ENCODE measurements at places on chromosomes 7 and 10.

DNA sequence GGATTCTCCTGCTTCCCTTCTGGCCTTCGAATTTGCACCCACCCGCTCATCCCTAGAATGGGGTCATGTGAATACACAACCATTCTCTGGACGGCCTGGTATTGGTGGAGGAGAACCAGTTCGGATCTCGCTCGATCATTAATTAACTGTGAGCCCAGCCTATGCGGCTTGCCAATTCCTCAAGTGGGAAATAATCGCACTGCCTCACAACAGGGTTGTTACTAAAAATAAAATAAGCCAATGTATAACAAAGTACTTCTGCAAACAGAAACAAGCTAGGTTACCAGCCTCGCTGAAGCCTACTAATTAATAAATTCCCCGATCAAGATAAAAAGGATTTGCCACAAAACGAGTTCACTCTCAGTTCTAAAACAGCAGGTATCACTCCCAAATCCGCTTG is 16.2 kb downstream of the CTBP2 start:
- DNase-seq = no peak

GRCh38 chr7:50221028-50221427 is 83.5 kb upstream of the IKZF1 start:
- DNase-seq = no peak

DNA sequence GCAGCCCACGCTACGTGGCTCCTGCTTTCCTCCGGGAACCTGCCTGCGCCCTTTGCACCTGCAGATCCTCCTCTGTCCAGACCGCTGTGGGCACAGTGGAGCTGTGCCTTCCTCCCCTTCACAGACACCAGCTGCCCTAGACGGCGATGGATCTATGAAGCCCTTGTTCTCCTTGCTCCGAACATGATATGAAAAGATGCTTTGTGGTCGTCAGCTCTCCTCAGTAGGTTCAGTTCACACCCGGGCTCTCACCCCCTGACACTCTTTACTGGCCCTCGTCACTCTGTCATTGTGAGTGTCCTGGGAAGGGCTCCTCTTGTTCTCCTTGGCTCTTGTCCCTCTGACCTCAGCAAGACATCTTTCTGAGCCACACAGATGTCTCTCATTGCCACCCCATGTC is 4.2 kb downstream of the ZNF488 start:
- DNase-seq = no peak

DNA sequence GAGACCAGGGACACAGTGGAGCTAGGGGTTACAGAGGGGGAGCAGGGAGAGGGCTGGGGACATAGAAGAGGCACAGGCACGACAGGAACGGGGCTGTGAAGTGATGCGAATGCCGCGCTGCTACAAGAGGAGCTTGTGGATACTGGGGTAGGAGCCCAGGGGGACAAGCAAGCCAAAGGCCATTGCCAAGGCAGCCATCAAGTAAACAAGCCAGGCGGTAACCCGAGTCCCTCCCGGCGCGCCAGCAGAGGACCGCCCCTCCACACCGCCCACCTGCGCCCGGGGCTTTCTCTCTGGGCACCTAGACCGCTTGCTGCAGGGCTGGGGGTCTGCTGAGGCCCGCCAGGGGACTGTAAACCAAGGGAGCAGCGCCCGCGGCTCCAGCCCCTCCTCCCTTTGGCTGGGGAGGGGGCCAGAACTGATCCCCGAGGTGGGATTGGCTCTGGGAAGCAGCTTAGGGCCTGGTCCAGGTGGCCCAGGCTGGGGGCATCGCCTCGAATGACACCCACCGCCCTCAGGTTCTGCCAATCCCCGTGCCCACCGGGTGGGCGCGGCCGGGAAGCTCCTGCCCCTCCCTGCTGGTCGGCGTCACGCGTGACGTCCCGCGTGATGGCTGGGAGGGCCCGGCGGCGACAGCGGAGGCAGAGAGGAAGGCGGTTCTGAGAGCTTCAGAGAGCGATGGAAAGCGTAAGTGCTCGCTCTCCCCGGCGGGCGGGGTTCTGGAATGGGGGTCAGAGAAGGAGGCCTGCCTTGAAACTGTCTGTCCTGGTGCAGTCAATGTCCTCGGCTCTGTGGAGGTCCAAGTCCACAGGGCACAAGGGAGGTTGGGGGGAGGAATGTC is 982 bp downstream of the SFXN3 start:
- peak; percentile 70 for DNase-seq

DNA sequence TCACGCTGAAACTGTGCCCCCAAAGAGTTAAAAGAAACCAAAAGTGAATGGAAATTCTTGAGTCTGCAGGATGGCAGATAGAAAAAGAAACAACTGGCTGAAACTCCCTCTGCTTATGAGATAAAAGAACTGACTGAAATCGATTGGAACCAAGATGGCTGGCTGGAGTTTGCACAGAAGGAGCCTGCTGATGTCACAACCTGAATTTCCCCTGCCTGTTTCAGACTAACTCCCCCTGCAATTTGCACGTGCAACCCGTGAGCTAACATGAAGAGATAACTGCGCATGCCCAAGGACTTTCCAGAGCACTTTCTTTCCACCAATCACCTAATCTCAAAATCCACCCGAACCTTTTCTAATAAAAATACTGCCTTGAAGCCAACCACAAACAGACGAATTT is 435.5 kb downstream of the CALN1 start:
- no peak for DNase-seq

DNA sequence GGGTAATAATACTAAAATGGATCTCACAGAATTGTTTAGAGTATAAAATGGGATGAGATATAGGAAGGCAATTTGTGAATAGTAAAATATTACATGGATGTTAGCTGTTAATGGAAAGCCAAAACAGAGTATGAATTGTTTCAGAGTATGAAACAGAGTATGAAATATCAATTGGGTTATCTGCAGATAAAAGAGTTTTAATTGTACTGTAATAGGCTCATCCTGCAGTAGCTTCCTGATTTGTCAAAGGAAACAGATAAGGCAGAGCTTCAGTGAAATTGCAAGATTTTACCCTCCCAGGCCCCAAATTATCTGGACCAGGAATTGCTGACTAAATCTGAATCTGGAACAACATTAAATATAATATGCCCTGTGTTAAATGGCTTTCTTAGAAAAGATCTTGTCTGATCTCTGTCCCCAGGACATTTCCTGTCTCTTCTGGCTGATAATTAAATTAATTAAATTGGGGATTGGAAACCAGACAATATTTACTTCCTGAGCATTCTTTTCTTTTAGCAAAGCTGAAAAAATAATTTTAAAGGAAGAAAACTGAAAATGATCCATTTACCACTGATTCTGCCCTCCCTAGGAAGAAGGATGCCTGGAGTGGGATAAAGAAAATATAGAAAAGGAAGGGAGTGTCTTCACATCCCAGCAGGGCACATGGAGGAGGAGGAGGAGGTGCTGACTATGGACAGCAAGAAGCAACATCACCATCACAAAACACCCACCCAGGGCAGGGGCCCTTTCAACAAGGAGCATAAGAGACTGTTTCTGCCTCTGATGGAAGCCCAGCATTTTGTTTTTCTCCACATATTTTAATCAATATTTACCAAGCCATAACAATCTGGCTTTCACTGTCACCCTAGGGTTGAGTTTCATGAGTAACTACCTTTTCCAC is 18.5 kb downstream of the PTN start:
- DNase-seq = no peak

DNA sequence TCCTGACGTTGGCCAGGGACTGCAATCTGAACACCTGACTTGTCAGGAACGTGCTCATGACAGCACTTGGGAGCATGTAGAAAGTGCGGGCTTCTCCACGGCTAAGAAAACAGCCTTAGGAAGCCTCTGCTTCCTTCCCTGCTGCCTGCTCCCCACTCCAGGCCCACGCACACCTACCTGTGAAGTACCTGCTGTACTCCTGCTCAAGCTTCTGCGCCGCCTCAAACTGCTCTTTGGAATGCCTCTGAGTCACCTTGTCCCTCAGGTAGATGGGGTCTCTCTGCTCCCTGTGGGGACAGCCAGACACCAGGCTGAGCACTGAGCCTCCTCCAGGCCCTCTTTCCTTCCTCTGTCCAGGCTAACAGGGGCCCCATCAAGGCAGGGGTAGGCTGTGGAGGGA is 132.7 kb downstream of the DLG5 start:
- DNase-seq = no peak

DNA sequence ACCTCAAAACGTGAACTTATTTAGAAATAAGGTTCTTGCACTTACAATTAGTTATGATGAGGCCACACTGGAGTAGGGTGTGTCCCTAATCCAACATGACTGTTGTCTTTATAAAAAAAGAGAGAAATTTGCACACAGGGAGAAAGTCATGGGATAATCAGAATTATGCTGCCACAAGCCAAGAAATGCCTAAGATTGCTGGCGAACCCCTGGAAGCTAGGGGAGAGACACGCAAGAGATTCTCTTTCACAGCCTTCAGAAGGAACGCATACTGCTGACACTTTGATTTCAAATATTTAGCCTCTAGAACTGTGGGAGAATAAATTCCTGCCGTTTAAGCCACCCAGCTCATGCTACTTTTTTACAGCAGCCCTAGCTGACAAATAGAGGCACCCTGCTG is 138.3 kb downstream of the CCDC71L start:
- no peak for DNase-seq

- DNase-seq = peak; percentile 12
These were observed 139.2 kb downstream of the ETV1 start for GRCh38 chr7:13850185-13850752.

GRCh38 chr10:20713420-20713819 is 183.7 kb downstream of the NEBL start:
- no peak for DNase-seq

- DNase-seq = no peak
These were observed 180.0 kb upstream of the GHITM start for GRCh38 chr10:83959328-83959727.

- DNase-seq = no peak
These were observed 21.0 kb downstream of the UCMA start for GRCh38 chr10:13213163-13213562.

DNA sequence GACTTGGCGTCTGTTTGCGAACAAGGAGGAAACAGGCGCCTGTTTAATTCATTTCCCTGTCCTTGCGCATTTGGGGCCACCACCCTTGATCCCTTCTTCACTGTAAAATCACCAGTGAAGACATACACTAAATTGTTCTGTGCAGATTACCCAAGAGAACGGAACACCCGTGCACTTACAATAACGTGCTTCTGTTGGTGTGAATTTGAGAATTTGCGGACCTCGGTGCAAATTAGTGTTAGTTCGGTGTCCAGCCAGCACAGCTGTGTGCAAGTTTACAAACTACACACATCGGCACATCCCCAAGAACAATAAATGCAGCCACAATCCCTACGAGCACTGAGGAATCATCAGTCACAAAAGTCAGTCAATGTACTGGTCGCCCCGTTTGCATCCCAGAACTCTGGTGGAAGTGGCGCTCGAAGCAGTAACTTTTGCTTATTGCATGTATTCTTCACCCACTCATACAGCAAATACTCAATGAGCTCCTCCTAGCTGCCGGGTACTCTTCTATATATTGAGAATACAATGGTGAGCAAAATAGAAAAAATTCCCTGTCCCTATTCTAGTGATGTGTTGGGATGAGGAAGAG is 786 bp upstream of the CNOT4 start:
- no peak for DNase-seq

DNA sequence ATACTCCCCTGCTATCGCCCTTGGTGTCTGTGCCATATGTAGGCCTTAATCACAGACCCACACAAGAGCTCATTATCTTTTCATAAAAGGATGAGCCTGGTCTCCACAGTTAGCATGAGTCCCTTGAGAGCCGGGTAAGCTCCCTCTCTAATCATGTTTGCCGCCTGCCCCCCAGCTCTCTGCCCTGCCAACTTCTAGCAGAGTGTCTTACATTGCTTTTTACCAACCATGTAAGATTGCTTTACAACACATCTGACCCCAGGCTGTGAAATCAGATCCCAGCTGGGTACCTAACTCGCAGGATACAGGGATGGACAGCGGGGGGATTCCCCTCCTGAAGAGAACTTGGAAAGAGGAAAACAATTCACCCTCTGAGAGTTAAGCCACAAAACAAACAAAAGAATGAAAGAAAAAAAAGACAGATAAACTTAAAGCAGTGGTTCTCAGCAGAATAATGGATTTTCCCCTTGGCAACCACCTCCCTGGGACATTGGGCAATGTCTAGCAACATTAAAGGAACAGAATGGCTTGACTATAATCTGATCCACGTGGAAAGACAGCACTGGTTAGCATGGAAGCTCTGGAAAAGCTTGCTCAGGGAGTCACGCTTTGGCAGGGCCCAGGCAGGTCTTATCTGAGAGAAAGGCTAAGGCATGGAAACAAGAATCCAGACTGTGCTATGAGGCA is 39.4 kb upstream of the ATOH7 start:
- no peak for DNase-seq

DNA sequence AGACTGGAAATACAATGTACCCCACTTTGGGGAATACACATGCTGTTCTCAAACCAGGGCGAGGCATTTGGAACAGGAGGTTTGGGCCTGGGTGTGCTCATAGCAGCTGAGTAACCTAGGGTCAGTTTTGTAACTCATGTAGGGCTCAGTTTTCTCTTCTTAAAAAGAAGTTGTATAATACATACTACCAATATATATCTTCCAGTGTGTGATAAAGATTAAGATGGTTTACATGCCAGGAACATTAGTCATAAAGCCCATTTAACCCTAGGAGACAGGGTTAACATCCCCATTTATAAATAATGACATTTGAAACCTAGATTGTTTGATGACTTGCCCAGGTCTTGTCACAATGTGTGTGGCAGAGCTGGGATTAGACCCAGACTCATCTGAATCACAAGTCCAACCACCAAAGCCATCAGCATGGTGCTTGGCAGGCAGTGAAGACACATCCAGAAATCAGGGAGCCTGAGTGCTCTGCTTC is 6.0 kb downstream of the AKR1B10 start:
- no peak for DNase-seq

GRCh38 chr7:142332421-142332820 is 74.6 kb upstream of the PRSS58 start:
- no peak for DNase-seq

GRCh38 chr7:113664867-113665266 is 253.9 kb downstream of the PPP1R3A start:
- no peak for DNase-seq

- DNase-seq = no peak
These were observed 130.4 kb upstream of the KCNMA1 start for GRCh38 chr10:77768039-77768438.

- DNase-seq = no peak
These were observed 4.8 kb downstream of the GPR146 start for GRCh38 chr7:1049006-1049741.

GRCh38 chr10:43226441-43226840 is 40.4 kb downstream of the RASGEF1A start:
- DNase-seq = peak; percentile 4

- DNase-seq = no peak
These were observed 13.3 kb downstream of the HOXA4 start for GRCh38 chr7:27116962-27117886.

GRCh38 chr7:1511444-1512422 is 7.5 kb upstream of the INTS1 start:
- no peak for DNase-seq

Measured in activated CD4-positive, alpha-beta T cell treated with anti-CD3 and anti-CD28 coated beads for 1 hour (primary cell).